Left renal cortex interstitium (tissue), 4 donors: ENCODE measurements at places on chromosomes 12 and 14.

GRCh38 chr12:95177201-95177768 lies 40.0 kb downstream of the FGD6 start:
- DNase-seq = no peak

DNA sequence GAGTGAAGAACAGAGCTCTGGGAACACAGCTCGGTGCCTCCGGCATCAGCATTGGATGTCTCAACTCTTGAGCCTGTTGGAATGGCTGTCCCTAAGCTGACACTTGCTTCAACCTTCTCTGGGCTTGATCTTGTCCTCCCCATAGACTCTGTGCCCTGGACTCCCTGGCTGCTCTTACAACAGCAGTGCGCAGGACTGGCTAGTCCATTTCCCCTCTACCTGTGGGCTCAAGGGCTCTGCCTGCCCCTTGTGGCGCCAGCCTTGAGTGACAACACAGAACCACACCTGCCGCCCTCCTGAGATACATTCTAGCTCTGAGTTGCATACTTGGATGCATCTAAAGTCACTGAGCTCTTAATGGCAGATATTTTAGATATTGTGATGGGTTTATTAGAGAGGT lies 6.2 kb downstream of the CRADD start:
- DNase-seq = no peak

DNA sequence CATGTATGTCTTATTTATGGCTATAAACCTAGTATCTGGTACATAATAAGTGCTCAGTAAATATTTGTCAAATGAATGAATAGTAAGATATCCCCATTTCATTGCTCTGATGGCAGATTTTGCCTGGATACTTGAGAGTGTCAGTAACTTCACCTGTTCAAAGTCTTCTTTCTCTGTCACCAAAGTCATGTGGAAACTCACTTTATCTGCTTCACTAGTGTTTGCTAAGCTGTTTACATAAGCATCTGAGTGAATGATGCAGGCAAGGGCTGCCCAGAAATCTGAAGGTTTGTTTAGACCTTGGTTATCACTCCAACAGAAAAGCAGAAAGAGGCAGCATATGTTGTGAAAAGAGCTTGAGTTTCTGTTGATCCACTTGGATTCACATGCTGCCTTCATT lies 4.3 kb downstream of the OR4E1 start:
- DNase-seq = no peak

GRCh38 chr12:121154793-121155375 lies 22.2 kb downstream of the P2RX7 start:
- DNase-seq = no peak

- no peak for DNase-seq
These were observed 1104.3 kb downstream of the BCL11B start for GRCh38 chr14:98167705-98168104.

DNA sequence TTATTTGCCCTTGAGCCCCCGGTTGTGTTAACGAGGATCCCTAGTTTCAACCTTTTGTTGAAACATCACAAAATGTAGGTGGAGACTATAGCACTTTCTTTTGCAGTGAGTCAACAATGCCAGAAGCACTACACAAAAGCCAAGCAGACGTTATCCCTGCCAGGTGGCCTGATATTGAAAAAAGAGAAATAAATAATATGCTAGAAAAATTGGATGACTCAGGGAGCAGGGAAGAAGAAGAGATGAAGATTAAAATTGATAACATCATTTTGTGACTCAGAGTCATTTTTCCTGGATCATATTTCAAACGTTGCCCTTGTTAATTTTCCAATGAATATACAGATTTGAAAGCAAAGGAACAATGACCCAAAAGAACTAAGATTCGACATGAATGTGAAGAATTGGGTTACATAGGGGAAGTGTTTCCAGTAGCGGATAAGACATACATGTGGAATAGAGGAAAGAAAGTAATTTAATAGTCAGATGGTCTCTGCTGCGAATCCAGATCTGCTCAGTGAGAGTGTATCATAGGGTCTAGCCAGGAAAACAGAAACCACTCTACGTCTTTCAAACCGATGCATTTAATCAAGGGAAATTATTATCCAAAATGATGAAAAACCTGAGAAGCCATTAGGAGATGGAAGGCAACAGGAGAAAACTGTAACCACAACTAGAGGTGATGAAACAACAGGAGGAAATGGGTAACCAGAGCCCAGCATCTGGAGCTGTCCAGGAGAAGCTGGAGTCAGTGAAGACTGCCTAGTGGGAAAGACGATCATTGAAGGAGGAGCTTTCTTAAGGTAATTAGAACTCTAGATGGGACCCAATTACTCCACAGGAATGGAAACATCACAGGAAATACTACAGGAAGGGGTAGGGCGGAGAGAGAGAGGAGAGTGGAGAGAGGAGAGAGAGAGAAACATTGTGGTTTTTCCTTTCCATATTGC lies 57.9 kb downstream of the RERG start:
- DNase-seq = no peak

- DNase-seq = no peak
These were observed 1340.9 kb downstream of the FSCB start for GRCh38 chr14:43166163-43166562.

- no peak for DNase-seq
These were observed 60.7 kb downstream of the POLR3B start for GRCh38 chr12:106417926-106418910.

GRCh38 chr12:117881517-117881916 lies 87.3 kb downstream of the KSR2 start:
- no peak for DNase-seq

- DNase-seq = no peak
These were observed 1.5 kb downstream of the EML5 start for GRCh38 chr14:88791252-88791621.

GRCh38 chr12:94706250-94706661 lies 55.9 kb upstream of the TMCC3 start:
- no peak for DNase-seq

- DNase-seq = no peak
These were observed 201.3 kb downstream of the GPHN start for GRCh38 chr14:66709291-66709690.

DNA sequence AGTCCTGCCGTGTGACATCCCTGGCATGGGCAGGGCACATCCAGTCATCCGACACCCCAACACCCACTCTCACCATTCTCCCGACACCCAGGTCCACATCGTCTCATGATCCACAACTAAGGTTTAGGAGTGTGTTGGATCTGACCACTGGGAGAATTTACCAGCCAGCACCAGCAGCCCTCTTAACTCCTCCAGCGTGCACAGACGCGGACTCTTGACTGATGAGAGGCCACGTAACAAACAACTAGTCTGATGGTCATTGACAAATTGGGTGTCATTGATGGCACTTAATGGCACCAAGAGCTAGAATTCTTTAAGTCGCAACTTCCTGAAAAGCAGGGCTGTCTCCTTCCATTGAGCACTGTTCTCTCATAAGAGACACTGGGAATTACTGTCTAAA lies 203.0 kb upstream of the SFSWAP start:
- no peak for DNase-seq

DNA sequence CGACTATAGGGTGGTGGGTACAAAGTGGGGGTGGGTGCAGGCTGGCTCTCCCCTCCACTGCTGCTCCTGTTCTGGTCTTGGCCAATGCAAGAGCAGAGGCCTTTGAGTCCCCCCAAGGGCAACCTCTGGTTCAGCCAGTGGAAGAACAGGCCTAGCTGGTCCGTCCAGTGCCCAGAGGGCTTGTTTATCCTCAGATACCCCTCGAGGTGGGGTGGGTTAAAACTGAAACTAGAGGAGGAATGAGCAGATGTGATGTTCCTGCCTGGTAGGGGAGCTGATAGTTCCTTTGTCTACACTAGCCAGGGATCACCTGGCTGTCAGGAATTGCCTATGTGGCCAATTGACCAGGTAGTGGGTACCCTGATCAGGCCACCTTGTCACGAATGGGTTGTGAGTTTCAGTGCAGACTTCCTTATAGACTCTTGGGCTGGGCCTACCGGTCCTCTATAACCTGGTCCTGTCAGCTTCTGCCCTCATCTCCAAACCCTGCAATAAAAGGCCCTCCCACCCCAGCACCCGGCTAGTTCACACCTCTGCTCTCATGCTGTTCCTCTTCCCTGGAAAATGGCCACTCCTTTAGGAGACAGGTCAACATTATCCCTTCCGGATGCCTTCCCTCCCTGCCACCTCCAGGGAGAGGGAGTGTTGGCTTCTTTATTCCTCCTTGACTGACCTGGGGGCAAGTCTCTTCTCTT lies 10.7 kb upstream of the HSP90AA1 start:
- no peak for DNase-seq

GRCh38 chr12:78795934-78796445 lies 68.6 kb upstream of the SYT1 start:
- DNase-seq = no peak

DNA sequence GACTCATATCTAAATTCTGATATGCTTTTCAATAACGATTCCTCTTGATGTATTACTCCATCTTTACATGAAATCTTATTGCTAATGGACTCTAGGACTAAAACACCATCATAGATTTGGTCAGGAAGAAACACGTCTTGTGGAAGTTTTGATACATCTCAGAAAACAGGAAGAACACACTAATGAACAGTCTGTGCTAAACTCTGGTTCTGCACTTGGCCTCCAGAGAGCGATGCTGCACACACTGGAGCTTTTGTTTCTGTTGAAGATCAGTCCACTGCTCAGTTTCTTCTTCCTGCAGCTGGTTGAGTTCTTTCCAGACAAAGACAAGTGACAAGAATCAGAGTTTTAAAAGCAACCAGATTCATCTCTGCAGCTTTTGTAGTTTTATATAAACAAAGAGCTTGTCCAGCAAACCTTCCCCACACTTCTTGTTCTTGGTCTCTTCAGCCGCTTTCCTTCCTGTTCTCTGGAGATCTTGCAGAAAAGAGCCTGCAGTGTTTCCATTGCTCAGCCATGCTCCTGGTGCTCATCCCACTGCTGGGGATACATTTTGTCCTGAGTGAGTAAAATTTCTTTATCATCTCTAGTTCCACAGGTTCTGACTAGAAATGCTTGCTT lies 229.1 kb upstream of the OR4E1 start:
- DNase-seq = no peak

- no peak for DNase-seq
These were observed 3.2 kb upstream of the MLH3 start for GRCh38 chr14:75054421-75054820.

DNA sequence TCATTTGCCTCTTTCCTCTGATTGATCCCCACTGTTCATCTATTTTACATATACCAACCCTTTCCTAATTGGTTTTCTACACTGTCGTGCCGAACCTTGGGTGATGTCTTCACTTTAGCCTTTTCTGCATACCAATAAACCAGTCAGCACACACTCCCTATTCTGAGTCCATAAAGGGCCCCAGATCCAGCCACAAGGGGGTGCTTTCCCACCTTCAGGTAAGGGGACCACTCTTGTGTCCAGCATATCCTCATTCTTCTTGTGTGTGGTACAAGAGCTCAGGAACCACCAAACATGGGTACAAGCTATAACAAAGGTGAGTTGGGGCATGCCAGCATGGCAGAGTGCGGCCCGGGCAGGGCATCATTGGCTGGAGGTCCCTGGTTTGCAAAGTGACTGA lies 859.8 kb downstream of the FSCB start:
- DNase-seq = no peak

GRCh38 chr14:56952766-56953473 lies 142.6 kb upstream of the OTX2 start:
- no peak for DNase-seq

DNA sequence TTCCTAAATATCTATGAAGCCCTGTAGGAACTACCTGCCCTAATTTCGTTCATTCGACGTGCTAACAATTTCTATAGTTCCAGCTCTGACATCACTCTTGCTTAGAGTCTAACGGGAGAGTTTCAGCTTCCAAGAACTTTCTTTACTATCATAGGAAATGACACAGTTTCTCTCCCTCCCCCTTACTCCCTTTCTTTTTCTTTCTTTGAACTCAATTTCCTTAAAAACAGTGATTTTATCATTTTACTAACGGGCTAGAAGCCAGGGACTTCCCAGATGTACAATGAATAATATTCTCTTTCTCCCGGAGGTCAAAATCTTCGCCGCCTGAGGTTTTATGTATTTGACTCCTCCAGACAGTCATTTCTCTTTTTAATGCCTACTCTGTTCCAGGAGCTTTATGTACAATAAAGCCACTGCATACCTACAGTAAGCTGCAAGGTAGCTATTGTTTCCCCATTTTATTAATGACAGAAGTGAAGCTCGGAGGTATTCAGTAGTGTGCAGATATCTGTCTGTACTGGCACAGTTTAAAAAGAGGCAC lies 15.7 kb downstream of the SMCO2 start:
- DNase-seq = no peak

DNA sequence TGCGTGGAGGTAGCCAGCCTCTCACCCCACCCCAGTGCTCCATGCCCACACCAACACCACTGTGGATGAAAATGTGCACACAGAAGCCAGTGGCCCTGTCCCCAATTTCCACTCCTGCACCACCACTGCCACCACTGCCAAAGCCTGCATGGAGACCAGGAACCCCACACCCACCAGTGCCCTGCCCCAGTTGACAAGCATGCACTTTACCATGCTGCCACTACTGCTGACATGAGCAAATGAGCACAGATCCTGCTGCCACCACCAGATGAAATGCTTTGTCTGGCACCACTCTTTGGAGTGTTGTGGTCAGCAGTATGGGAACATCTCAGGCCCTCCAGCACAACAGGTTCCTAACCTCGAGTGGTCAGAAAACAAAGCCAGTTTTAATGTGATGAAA lies 104.1 kb downstream of the ATXN7L3B start:
- no peak for DNase-seq

GRCh38 chr14:100748944-100749343 lies 22.3 kb downstream of the DLK1 start:
- no peak for DNase-seq

GRCh38 chr12:91316907-91317269 lies 134.3 kb upstream of the DCN start:
- no peak for DNase-seq

DNA sequence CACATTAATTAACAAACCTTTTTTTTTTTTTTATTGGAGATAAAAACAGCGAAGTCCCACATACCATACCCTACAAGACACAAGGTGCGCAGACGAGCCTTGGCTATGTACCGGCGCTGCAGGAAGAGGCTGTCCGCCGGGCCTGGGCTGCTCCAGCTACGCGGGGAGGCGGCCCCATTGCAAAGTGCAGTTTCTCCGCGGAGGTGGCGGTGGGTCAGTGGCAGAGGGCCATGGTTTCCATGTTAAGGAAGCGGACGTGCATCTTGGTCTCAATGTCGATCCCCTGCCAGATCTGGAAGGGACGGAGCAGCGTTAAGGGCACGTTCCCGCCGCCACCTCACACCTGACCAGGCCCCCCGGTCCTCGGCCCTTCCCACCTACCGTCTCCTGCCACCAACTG lies 60.3 kb downstream of the TESC start:
- DNase-seq = no peak
